T-cell (primary cell): ENCODE measurements at places on chromosomes 12 and 14.

GRCh38 chr12:83985084-83985483, 927.5 kb downstream of the SLC6A15 start:
- DNase-seq: no peak

GRCh38 chr14:61077951-61078720, 97.1 kb downstream of the SLC38A6 start:
- DNase-seq: no peak

GRCh38 chr12:117622087-117622486, 260.7 kb upstream of the NOS1 start:
- DNase-seq: no peak

DNA sequence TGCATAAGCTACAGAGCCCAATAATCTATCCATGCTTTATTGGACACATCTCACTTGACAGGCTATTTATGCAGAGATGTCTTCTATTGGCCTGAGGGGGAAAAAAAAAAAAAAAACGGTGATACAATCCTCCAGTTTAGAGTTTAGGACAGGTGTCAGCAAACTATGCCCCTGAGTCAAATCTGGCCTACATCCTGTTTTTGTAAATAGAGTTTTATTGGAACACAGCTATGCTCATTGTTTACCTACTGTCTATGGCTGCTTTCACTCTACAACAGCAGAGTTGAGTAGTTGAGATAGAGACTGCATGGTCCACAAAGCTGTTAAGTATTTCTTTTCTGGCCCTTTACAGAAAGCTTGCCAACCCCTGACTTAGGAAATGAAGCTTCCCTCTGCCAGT, 403.1 kb downstream of the C12orf75 start:
- no peak for DNase-seq

DNA sequence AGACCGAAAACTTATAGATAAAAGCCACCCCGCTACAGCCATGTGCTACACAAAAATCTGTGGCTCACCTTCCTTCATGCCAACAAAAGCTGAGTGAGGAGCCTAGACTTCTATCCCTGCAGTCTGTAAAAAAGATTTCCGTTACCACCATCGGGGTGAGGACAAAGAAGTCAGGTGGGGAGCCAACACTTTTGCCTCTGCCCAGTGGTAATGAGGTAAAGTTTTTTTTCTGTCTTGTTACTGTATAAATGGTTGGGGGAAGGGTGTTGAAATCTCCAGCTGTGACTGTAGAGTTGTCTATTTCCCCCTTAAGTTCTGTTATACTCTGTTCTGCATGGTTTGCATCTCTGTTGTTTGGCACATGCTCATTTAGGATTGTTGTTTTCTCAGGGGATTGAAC, 707.8 kb downstream of the FLRT2 start:
- DNase-seq: no peak
